ENCODE measurements at places on chromosomes 2 and 18.

GRCh38 chr2:33467413-33467812 lies 9.0 kb upstream of the RASGRP3 start:
- no peak for DNase-seq

DNA sequence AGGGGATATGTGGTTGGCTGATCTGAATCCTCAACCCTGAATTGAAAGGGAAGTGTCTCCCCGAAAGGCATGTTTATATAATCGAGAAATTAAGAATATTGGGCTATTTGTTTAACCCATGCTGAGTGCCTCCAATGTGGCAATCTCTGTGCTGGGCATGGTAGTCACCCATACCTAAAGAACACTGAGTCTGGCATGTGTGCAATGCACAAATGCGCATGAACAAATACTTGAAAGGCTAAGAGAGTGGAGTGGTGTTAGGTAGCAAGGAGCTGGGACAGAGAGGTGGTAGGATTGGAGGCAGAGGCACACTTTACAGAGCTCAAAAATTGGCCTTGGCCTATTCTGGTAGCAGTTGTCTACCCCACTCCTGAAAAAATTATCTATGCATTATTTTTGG lies 645.1 kb upstream of the FAM98A start:
- DNase-seq = no peak

- no peak for DNase-seq
Measured at GRCh38 chr2:20115902-20116301, 64.5 kb upstream of the LAPTM4A start.

DNA sequence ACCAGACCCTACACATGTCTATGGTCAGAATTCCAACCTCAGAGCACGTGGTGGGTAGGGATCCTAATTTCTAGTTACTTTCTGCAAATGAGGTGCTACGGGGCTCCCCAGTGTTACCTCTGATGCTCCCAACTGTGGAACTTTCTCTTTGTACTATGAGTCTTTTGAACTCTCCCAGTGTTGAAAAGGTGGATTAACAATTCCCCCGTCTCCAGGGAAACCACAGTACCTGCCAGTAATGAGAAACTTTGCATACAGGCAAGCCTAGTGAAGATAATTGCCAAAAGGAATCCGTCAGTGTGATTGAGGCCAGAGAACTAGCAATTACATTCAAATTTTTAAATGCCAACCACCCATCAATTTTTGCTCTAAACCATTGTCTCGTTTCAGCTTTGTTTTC lies 129.0 kb upstream of the FOSL2 start:
- DNase-seq = no peak

DNA sequence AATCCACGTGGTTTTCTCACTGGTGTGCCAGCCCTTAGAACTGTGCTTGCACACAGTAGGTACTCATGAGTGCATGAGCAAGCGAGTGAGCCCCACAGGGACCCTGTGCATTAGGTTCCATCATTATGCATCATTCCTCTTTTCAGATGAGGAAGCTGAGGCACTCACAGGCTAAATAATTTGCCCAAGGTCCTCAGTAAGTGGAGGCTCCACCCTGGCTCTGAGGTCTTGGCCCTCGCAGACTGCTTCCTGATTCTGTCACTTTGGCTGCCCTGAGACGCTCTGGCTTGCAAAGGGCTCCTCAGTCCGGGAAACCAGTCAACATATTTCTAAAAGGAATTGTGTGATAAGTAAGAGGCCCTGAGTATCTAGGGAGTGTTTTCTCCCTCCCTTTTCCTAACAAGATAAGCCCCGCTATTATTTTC lies 71.7 kb downstream of the IL1R2 start:
- no peak for DNase-seq

DNA sequence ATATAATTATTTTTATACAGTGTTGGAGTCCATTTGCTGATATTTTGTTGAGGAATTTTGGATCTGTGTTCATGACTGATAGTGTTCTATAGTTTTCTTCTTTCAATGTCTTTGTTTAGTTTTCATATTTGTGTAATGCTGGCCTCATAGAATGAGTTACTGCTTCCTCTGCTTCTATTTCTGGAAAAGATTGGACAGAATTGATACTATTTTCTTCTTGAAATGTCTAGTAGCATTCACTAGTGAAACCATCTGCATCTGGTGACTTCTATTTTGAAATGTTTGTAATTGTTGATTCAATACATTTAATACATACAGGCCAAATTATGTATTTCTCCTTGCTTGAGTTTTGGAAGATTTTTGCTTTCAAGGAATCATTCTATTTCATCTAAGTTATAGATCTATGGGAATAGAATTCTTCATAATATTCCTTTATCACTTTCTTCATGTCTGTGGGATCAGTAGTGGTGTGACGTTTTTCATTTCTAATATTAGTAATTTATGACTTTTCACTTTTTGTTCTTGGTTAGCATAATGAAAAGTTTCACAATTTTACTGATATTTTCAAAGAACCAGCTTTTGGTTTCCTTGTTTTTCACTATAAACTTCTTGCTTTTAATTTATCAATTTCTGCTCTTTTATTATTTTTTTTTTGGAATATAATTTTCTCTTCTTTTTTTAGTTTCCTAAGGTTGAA lies 509.9 kb upstream of the VRK2 start:
- DNase-seq = no peak

GRCh38 chr2:30769891-30770462 lies 37.3 kb downstream of the CAPN13 start:
- DNase-seq = no peak

DNA sequence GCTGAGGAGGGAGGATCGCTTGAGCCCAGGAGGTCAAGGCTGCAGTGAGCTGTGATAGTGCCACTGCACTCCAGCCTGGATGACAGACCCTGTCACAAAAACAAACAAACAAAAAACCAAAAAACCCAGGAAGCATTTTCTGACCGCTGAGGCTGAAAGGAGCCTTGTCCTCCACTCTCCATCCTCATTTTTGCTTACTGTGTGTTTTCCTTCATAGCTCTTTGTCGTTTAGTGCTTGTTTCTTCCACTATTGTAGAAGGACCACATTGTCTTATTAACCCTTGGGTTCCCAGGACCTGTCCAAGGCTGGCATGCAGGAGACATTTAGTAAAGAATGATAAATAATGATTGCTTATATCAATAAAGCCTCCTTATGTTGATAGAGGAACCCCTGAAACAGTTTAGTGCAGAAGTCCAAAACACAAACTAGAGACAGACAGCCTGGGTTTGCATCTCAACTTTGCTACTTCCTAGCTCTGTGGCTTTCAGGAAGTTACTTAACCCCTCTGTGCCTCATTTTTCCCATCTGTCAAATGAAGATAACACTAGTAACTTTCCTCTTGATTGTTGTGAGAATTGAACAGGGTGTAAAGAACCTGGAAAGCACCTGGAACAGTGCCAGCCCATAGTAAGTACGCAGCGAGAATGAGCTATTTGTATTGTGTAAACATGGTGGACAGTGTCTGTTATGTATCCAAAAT lies 126.0 kb downstream of the LPIN1 start:
- DNase-seq = no peak

GRCh38 chr2:78476619-78477229 lies 548.8 kb upstream of the REG3G start:
- no peak for DNase-seq

DNA sequence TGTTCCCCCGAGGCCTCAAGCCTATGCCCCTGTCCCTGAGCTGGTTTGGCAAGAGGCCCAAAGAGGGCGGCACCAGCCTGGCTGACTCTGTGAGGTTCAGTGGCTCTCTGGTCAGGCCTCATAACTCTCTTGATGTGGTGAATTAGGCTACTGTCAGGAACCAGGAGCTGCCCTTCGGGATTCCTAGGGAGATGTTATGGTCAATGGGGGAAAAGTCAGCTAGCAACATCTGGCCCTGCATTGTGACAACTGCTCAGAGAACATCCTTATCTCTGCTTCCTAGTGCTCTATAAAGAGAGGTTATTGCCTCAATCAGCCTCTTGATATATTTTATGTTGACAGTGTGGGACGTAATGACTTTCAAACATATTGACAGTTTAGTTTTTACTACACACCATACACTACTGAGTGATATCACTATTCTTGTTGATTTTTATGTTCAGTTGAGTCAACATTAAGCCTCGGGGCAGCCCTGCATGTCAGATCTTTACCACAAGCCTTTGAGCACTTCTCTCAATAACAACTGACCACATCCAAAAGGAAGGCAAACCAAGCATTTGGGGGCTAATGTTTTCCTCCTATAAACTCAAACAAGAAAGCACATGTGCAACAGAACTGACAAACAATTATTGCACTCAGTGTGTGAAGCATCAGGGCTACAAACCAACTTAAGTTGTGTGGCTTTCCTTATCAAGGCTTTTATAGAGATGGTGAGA lies 448.3 kb upstream of the SLC14A2 start:
- DNase-seq = no peak

DNA sequence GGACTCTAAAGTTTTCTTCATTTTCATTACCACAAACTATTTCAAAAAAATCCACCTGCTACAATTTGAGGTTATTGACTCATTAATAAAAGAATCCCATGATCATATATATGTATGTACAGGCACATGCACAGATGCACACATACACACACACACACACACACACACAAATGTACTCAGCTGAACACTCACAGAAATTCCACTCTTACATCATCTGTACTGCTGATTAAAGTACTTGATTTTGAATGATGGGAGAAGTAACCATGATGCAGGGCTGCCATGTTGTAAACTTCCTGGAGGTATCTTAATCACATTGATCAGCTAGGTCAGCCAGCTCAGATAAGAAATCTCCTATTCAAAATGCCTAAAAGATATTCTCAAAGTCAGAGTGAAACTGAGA lies 1313.2 kb upstream of the NRXN1 start:
- no peak for DNase-seq

- no peak for DNase-seq
Measured at GRCh38 chr2:204583773-204584172, 38.5 kb downstream of the PARD3B start.

GRCh38 chr2:167293943-167294775 lies 405.9 kb downstream of the XIRP2 start:
- DNase-seq = no peak

DNA sequence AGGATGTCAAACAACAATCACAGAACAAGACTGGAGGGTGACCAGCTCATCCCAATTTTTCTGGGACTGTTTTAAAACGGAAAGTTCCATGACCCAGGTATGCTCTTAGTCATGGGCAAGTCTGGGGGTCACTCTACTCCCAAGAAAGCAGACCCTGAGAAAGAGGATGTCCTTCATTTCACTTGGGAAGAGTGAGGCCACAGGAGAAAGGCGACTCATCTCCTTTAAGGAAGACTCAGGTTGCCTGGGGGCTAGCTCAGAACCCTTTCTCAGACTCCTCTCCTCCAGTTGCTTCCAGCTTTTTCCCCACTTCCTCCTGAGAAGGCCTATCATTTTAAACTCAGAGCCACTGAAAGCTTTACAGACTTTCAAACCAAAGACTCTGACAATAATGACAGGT lies 9.3 kb downstream of the RNF152 start:
- no peak for DNase-seq

- no peak for DNase-seq
Measured at GRCh38 chr2:121375621-121376159, 90.7 kb upstream of the TFCP2L1 start.

GRCh38 chr2:200507179-200507578 lies 2.7 kb downstream of the KCTD18 start:
- DNase-seq = no peak

DNA sequence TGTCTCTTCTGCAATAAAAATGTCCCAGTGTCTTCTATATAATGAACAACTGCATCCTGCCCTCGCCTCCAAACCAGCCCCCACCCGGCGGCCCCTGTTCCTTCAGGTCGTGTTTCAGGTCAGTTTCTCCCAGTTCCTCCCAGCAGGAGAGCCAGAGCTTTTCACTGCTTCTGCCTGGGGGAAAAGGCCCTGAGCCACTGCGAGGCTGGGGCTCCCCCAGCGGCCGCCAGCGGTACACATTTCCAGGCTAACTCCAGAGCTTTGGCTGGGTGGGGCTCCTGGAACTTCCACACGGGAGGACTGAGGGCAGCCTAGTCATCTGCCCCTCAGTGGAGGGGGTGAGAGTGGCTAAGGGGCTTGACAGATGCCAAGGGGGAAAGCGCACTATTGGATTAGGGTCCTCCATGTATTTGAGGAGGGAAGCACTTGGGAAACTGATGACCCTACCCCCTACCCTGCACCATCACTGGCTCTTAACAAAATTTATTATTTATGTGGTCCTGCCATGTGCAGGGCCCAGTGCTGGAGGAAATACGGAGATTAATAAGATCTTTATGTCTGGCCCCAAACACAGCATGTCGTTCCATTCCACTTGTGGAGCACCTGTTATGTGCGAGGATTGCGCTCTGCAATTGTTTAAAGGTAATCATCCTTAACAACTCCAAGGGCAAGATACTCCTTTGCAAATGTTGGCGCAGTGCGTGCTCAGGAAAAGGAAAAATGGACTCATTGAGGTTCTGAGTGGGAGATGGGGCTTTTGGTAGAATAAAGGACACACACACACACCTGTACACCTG lies 17.3 kb upstream of the CYS1 start:
- no peak for DNase-seq

DNA sequence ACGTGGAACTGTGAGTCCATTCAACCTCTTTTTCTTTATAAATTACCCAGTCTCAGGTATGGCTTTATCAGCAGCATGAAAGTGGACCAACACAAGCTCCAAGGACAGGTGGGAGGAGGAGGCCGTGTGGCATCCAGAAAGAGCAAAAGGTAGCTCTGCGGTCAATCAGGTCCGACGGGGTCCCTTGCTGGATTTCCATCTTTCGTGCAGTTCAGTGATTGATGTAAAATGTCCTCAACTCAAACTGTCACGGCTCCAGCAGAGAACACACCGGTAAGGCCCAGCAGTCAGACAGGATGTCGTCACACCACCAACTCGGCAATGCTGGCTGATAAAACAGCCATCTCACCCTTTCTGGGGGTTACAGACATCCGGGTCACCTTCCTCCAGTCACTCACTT lies 123.3 kb downstream of the PXDN start:
- DNase-seq = no peak
